Upper lobe of right lung (tissue), 1 donor: ENCODE measurements at places on chromosomes 16 and 17. TPM values are rescaled to one million over a fixed set of nuclear protein-coding genes. Genes with fewer than 3 reads are reported as not detected.

DNA sequence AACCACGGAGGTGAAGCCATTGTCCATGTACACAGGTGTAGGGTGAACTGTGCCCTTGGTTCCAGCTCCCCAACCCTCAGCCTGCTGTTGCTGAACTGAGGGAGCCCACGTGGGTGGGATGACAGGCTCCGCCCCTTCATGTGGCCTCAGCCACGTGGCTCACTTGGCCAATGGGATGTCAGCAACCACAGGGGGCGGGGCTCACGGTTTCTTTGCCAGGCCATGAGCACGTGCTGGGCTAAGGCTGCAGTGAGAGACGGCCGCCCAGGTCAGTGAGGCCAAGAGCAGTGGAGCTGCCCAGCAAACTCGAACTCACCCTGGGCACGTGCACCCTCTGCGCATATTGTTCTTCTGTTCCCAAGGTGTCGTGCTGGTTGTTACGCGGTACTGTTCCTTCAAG, 282.6 kb downstream of the IRF8 start:
- no peak for DNase-seq

- peak; percentile 48 for DNase-seq
Measured at GRCh38 chr16:75196836-75197235, 10.1 kb downstream of the CTRB2 start.

The CLEC10A gene
- total RNA-seq = 12.6 TPM

The SDR42E2 gene
- 0.14 TPM for total RNA-seq
